Activated CD4-positive, CD25-positive, alpha-beta regulatory T cell treated with anti-CD3 and anti-CD28 coated beads, Interleukin-2, amount 50 U/mL, for 72 hours (primary cell): ENCODE measurements at places on chromosomes 12 and 14.

DNA sequence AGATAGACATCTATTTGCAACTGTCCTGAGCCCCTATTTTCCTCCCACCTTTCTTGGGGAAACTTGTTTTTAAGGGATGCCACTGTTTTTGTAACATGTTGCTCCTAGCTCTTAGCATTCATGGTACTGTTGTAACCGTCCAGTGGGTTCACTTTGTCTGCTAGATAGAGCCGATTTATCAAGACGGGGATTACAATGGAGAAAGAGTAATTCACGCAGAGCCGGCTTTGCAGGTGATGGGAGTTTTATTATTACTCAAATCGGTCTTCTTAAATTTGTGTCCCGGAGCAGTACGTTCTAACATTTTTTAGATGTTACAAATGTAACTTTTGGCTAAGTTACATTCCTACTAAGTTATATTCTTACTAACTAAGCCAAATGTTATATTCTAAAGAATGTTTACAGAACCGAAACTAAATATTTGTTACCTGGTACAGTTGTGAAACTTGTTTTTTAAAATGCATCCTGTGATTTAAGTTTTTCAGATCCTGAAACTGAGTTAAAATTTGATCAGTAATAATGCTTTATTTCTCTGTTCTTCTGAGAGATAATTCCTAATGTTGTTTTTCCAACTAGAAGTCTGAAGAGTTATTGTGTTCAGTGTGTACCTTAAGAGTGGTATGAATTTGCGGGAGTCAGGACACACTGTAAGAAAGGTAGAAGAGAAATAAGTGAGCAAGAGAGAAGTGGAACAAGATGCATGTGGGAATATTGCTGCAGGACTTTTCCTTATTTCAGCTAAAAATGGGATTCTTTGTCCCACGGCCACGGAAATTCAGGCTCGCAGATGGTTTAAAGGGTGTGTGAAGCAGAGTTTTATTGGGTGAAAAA lies 20.6 kb upstream of the CLEC2D start:
- no peak for DNase-seq

- DNase-seq = no peak
Observed at GRCh38 chr14:103499709-103500108, 22.9 kb downstream of the CKB start.

DNA sequence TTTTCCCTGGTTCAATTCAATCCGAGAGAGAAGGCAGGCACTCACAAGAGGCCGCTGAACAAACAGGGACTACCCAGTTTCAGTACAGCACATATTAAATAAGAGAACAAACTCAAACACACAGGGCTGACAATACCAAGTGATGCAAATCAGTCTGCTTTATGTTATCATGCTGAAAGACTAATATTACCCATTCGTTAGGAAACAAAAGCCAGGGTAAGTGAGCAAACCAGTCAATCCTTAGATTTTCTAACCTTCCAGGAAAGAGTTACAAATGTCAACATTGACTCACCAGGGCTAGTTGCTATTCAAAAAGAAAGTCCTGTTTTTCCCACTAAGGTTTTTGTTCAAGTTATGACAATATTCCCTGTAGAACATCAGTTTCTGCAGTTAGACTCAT lies 246.2 kb downstream of the C12orf42 start:
- DNase-seq = no peak

- DNase-seq = no peak
Observed at GRCh38 chr12:116990329-116990728, 79.6 kb downstream of the FBXW8 start.

- no peak for DNase-seq
Observed at GRCh38 chr12:20722142-20722541, 27.0 kb downstream of the SLCO1C1 start.

DNA sequence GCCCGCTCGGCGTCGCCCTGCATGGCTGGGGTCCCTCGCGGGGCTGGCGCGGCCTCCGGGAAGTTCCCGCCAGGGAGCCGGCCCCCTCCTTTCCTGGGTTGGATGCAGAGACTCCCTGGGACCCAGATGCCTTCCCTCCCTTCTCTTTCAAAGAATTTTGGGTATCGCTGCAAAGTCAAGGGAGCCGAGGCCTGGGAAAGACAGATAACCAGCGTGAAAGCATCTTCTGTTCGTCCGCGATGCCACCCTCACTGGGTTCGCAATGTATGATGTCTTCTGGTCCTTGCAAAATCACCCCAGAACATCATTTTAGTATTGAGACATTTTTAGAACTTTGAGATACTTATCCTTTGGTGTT lies 451 bp downstream of the IRAK3 start:
- no peak for DNase-seq

- peak; percentile 52 for DNase-seq
Observed at GRCh38 chr12:120584343-120585149, 3.3 kb upstream of the POP5 start.

DNA sequence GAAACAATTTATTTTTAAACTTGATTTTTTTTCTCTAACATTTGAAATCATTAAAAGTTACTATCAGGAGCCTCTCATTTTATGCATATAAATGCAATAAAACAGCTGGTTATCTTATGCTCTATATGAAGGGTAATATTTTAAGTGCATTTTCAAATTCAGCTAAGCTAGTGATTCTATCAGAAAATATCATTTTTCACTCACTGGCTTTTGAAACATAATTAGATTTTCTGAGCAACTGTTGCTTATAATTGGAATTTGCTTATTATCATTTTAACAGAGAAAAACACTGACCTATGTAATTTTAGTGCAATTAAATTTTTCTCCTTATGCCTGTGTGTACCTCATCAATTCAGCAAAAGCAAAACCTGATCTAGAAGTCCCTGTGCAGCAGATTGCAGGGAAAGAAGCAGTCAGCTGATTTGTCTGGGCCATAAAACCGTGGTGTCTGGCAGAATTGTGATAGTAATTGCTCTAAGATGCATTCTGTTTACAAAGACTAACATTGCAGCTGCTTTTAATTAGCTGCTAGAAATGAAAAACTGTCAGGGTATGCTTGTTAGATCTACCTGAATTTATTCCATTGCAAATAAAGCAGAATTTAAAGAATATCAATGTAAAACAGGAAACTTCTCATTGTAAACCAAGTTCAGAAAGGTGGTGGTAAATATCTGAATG lies 75.0 kb downstream of the BICD1 start:
- no peak for DNase-seq

DNA sequence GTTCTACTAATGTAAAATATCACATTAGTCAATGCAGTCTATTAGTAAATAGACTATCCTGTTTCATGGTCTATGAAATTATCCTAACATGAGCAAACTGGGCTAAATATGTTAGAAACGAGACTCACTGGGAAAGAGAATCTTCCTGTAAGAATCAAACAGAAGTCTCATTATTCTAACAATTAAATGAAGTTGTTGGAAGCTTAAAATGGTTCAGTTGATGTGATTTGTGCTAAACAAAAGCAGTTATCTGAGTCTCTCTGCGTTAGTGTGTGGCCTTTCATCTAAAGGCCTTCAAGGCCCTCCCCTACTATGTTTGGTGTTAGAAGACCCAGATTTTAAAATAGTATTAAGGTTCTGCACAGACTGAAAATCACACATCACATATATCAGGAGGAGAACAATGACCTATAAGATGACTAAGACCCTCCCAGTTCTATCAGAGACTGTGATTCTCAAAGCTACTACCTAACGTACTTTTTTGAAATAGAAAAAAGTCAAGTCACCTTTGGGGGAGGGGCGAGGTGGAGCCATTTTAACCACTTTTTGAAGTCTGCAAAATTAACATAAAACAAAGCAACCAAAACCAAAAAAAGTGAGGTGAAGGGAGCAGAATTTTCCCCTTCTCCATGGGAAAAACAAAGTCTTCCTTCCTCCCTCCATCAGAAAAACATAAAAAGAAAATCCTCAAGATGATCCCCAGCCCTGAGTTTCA lies 82.3 kb downstream of the DENND5B start:
- DNase-seq = no peak

DNA sequence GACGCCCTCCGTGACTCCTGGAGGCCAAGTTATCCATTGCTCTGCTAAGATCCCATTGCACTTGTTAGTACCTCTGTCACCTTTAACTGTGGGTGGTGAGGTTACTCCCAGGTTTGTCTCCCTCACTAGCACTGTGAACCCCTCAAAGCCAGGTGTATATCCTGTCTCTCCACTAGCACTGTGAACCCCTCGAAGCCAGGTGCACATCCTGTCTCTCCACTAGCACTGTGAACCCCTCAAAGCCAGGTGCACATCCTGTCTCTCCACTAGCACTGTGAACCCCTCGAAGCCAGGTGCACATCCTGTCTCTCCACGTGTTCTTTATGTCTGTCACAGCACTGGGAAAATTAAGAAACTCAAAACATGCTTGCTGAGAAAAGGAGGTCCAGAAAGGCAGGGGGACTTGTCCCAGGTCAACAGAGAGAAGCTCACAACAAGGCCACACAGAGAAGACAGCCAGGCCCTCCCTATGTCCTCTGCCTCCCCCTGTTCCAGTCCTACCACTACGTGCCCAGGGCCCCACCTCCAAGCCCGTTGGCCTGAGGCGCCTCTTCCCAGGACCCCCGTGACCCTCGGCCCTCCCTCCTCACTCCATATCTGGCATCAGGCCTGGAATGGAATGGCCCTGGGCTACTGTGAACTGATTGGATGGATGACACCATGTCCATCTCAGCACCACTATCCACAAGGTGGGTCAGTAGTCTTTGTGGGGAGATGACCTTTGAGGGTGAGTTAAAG lies 26.4 kb upstream of the FKBP4 start:
- no peak for DNase-seq

- no peak for DNase-seq
Observed at GRCh38 chr14:53195949-53196348, 42.8 kb upstream of the DDHD1 start.

DNA sequence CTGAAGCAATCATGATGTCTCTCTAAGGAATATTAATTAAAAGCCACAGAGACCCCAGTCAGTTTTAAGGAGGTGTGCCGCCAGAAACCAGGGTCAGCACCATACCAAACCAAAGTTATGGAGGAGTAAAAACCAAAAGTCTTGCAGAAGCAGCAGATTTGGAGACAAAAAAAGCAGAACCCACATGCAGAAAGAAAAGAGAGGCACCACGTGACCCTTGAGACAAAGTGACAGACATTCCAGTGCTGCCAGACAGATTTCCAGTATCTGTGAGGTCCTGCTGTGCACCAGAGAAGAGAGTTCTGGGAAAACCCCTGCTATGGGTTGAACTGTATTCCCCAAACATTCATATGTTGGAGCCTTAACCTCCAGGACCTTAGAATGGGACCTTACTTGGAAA lies 59.7 kb downstream of the CAPZA3 start:
- DNase-seq = no peak

DNA sequence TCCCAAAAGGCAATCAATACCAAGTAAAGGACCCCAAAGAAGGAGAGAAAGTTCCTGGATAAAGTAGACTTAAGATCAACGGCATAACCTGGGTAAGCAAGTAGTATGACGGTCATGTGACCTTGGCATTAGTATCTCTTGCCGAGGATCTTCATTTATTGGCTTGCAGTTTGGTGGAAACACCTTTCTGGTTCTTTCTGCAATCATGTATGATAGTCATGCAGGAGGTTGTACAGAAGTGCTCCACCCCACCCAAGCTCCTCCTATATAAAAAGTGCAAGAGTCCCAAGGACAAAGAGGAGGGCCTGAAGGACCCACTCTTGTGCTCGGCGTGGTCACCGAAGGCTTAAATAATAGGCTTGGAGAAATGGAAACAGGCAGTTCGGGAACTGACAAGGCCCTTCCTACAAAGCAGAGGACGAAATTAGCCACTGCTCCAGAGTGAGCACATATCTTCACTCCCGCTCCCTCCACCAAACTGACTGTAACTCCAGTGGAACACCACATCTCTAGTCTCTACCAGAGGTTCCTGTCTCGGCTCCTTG lies 750 bp downstream of the CS start:
- no peak for DNase-seq

DNA sequence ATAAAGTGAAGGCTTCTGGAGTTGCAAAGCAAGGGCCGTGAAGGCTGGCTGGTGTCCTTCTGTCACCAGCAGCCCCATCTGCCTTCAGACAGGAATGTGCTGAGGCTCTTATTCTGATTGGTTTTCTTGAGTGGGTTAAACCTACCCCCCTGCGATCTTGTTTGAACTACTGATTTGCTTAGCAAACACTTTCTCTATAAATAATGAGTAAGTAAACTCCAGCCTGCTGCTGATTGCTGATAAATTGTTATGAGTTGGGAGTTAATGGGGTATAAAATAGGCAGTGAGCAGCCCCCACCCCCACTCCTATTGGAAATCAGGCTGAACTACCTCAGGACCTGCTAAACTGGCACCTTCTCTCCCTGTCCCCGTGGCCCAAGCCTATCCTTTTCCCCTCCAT lies 146.1 kb upstream of the NOS1 start:
- DNase-seq = no peak

- no peak for DNase-seq
Observed at GRCh38 chr12:19161216-19161615, 31.7 kb downstream of the PLEKHA5 start.

DNA sequence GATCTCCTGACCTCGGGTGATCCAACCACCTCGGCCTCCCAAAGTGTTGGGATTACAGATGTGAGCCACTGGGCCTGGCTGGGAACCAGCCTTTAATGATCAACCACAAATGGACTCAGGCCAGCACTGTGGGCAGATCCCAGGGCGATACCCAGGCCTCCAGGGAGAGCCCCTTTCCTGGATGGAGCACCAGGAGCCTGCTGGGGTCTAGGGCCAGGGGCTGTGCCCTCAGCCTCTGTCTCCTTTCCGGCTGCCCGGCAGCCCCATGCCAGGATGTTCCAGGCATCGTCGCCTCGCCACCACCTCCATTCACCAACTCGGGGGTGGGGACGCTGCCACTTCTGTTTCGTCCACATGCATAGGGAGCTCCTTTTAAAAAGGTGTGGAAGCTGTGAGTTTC lies 2.3 kb downstream of the ADGRD1 start:
- DNase-seq = no peak

DNA sequence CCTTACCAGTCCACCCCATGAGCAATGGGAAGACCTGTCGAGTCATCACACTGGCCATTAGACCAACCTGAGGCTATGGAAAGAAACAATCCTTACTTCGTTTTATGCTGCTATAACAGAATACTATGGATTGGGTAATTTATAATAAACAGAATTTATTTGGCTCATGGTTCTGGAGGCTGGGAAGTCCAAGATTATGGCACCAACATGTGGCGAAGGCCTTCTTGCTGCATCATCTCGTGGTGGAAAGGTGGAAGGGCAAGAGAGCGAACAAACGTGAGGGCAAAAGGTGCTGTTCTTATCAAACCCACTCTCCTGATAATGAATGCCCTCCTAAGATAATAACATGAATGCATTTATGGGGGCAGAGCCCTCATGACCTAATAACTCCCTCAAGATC lies 9.6 kb upstream of the SPTB start:
- DNase-seq = no peak

DNA sequence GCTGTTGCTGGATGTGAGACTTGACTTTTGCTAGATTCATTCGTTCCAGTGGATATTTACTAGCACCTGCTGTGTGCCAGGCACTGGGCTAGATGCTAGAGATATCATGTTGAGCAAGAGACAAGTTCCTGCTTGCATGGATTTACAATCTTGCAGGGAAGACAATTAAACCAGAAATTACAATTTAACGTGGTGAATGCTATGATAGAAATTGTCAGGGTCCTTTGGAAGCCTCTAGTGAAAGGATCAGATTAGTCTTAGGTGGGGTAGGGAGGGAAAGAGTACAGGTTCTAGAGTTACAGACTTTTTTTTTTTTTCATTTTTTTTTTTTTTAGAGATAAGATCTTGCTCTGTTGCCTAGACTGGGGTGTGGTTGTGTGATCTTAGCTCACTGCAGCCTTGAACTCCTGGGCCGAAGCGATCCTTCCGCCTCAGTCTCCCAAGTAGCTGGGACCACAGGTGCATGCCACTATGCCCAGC lies 36.7 kb downstream of the SPATS2 start:
- DNase-seq = no peak

GRCh38 chr12:27333403-27334009 lies 870 bp downstream of the BMAL2 start:
- peak; percentile 59 for DNase-seq
